ENCODE measurements at places on chromosomes 1 and 21.
A peak's percentile ranks its signal among the peaks of the same experiment; 100 is the strongest.

GRCh38 chr1:226447932-226448665 lies 40.2 kb upstream of the PARP1 start:
- no peak for DNase-seq

GRCh38 chr1:21396516-21396915 lies 43.4 kb upstream of the NBPF3 start:
- DNase-seq: no peak

DNA sequence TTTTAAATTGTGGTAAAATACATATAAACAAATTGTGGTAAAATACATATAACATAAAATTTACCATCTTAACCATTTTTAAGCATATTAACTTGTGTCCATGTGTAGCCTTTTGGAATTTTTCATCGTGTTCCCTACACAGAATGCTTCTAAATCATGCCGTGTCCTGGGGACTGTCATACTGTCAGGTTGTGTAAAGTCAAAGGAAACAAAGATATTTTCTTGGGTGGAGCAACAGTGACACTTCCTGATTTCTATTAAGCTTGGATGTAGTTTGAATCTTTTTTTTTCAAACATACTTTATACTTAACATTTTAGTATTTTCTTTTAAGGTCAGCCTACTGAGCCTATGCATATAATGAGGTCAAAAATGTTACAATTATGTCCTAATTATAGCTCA lies 32.3 kb downstream of the DOP1B start:
- DNase-seq: no peak

DNA sequence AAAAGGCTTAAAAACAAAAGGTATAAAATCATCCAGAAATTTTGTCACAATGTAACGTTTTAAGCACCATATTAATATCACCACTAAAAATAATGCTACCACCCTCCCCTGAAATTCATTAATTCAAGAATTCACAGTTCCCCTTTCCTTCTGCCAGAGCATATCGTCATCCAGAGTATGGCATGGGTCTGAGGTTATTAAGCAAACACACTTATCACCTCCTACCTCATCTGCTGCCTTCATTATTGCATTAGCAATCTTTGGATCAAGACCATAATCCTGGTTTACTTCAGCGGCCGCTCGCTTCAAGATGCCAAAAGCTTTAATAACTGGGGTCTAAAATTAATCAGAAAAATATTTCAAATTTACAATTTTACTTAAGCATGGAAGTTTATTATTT lies 6.2 kb downstream of the FH start:
- DNase-seq: no peak

DNA sequence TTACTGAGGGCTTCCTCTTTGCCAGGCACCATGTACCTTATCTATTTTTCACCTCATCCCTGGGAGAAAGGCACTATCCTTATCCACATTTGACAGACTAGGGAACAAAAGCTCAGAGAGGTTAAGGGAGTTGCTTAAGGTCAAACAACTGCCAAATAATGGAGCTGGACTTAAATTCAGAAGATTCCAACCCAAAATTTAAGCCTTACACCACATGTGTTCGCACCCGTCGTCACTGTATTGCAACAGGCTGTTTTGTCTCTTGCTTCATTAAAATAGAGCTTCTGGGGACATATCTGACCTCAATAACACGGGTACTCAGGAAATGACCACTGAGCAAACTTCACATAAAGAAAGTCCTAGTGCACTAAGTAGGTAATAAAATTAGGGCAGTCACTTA lies 62.0 kb downstream of the TRABD2B start:
- no peak for DNase-seq

DNA sequence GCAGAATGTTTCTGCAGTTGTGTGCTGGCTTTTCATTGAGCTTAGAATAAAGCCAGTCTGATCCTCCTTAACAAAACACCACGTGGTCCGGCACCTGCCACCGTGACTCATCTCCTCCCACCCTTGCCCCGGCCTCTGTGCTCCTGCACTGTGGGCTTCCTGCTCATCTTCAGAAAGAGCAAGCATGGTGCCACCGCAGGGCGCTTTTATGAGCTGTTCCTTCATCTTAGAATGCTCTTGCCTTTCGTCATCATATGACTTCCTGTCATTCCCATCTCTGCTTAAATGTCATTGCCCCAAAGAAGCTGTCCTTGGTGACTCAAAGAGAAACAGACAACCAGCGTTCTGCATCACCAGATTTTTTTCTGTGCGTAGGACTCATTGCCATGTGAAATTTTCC lies 117.8 kb downstream of the HHAT start:
- DNase-seq: peak; percentile 59

GRCh38 chr1:9400425-9401079 lies 107.9 kb downstream of the SPSB1 start:
- DNase-seq: no peak

- DNase-seq: no peak
Observed at GRCh38 chr1:183226963-183227362, 40.9 kb downstream of the LAMC2 start.

DNA sequence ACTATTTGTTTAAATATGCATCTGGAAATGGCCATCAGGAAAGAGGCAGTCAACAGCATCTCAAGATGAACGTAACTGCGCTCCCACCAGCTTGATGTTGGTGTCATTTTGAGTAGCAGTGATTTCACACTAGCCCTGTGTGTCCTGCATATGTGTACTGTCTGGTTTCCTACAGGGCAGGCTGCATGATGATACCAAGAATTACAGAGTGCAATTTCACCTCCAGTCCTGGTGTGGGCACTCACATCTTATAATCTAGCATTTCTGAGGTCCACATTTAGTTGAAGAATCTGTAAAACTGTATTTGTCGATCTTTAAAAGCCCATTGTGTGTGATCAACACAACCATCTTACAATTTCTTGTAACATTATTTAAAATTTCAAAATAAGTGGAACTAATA lies 336.4 kb downstream of the PAPPA2 start:
- no peak for DNase-seq

DNA sequence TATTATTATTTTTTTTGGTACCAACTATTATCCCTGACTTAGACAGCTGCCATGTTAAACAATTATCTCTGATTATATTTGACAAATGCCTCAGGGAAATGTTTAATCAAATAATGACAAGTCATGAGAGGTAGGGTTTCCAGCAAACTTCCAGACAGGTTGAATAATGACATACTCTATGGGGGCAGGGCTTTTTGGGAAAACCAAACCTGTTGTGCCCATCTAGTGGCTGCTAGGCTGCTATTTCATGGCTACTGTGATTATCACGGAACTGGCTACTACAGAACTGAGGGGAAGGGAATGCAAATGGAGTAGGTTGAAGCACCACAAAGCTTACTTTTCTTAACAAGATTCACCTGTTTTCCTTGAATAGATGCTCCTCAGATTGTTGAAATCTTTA lies 77.6 kb downstream of the DUSP10 start:
- DNase-seq: no peak

DNA sequence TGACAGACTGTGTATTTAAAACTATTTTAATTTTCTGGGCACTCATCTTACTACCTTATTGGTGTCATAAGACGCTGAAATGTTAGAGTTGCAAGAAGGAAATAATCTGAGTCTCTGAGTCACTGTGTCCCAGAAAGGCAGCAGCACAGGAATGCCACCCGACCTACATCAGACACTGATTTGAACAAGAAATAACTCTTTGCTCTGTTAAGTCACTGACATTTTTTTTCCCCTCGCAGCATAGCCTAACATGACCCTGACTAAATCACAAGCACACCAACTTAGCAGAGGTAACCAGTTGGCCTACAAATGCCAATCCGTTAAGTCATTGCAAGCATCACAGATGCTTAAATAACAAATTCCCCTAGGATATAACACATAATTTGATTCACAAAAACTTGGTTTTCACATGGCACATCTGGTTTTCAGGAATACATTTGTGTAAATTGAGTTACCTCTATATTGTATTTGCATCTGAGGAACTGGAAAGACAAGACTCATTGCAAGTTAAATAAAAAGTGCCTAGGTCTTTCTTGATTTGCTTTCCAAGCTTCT lies 349.1 kb downstream of the SEC16B start:
- no peak for DNase-seq

- DNase-seq: no peak
Observed at GRCh38 chr1:19923137-19923952, at the start of gene PLA2G2E. Gene PLA2G2E, minus strand, starts transcription at chr1:19923617. Its CDS starts 58 bp downstream, at chr1:19923559.

DNA sequence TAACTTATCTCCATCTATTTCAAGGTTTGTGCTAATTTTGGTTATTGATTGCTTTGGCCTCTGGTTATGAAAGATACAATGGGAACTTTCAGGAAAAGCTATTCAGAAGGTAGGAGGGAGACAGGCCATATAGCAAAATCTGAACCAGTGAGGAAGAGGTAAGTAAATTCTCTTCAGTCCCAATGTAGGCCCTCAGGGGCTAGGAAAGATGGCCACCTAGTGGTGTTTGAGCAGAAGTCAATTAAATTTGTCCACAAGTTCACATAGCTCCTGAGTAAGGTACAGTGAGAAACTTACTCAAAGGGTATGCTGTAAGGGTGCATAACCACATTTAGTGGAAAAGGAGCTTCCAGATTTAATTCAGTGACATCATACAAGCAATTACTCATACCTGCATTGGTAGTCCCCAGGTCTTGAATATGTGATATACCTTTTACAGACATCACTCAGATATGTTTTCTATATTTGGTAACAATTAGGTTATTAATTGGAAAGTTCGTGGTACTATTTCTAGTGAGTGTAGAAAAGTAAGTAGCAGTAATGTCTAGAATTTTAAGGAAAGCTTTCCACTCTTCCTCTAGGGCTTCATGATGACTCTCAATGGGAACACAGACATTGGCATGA lies 21.4 kb upstream of the FMO1 start:
- DNase-seq: no peak

GRCh38 chr1:14996133-14997050 lies 157.2 kb upstream of the TMEM51 start:
- no peak for DNase-seq

DNA sequence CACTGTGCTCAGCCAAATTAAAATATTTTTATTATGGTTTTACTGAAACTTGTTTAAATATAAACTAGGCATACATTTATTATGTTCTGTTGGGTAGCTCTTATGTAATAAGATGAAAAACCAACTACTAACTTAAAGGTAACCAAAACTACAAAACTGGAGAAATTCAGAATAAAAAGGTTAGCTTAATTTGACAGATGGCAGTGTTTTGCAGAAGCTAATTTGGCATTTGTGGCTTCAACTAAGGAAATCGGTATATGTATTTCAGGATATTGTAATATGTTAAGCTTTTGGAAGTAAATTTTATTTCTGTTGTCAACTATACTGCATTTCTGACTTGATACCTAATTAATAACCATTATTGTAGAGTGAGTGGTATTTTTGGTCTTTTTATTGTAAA lies 18.8 kb downstream of the USP25 start:
- no peak for DNase-seq

DNA sequence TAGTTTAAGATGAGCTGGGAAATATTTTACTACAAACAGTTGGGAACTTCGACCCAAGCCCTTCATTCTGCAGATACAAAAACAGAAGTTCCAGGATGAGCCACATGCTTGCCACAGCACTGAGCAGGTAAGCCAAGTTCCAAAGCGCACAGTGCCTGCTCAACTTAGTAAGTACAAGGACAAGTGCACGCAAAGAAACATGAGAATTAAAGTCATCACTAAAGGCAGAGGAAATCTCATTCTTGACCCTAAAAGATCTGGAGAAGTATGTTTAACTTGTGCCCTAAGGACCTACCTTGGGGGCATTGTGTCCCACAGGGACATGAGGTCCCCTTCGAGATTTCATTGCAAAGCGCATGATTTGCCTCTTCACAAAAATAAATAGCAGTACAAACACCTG lies 1.2 kb upstream of the UBAP2L start:
- no peak for DNase-seq

DNA sequence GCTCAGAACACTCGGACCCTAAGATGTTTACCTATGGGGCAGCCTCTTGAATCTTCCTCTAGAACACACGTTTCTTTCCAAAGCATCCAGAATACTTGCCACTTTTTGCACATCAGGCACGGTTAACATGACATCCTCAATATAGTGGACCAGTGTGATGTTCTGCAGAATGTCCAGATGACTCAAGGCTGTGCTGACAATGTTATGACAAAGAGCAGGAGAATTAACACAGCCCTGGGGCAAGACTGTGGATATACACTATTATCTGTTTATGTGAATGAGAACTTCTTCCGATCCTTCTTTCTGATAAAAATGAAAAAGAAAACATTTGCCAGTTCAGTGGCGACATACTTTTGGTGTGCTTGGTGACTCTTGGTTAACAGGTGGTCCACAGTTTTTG lies 154.3 kb downstream of the PDE4B start:
- no peak for DNase-seq
